Progenitor cell of endocrine pancreas (in vitro differentiated cells): ENCODE measurements at places on chromosomes 2 and 18. TPM values are rescaled to one million over a fixed set of nuclear protein-coding genes. Genes with fewer than 3 reads are reported as not detected.

DNA sequence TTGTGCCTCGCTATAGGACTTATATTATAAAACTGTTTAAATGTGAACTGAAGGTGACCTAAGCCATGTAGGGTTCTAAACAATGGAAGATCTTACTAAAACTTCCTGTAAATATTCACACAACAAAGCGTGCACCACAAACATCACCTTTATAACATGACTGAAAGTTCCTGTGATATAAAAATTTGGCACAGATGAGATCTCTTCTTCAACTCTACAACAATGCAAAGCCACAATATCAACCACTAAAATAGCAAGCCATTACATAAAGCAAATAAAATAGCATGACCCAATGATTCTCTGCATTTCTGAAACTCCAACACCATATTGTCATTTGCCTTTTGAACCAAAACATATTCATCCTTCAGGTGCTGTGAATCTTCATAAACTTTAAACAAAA is 3.5 kb downstream of the YES1 start:
- DNase-seq: no peak

MAP4K3 gene
- total RNA-seq: 60.0 and 63.6 TPM in 2 replicates

ACADL gene
- total RNA-seq: 0.38 and 0.55 TPM in 2 replicates

DNA sequence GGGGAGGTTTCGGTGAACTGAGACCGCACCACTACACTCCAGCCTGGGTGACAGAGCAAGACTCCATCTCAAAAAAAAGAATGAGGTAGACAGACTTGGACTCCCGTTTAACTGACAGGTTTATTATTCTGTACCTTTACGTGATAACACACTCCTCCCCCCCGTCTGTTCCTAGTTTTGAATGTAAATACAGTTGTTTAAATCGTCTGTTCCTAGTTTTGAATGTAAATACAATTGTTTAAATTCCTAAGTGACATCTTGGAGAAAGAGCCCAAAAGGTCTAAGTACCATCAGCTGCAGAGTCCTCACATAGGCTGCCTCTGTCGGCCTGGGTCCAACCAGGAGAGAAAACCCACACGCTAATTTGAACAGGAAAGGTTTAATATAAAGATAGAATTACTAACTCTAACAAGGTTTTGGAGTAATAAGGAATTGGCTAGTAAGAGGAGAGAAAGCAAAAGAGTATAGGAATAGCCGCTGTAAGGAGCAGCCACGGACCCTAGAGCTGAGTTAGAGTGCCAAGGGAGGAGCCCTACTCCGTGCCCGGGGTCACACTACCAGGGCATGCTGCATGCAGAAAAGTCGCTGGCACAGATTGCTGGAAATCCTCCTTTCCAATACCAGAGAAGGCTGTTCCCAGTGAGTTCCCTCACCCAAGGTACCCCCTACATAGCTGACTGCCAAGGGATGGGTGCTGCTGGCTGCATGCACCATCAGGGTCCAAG is 83.5 kb upstream of the RANBP2 start:
- DNase-seq: no peak

DNA sequence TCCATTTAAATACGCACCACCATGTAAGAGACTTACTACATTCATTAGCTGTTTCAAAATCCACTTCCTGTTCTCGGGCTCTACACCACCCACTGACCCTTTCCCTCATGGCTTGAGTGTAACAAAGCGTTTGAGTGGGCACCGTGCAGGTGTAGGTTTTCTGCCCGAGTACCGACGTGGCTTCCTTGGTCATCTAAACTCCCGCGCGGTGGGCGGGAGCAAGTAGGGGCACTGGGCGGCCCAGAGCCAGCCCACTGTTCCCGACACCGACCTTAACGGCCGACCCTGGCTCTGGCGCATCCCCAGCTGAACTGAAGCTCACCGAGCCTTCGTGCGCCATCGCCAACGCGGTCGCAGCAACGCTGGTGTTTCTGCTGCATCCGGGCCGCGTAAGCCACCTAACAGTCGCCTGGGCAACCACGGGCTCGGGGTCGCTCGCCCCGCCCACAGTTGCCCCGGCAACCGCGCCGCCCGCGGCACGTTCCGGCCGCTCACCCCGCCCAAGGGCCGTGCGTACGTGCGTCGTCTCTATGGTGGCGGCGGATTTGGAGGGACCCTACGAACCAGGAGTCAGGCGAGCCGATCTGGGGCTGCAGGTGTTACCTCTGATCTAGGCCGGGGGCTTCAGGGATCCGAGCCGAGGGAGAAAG is at the start of the genes C2orf81 and WDR54:
TSS of gene C2orf81 (minus strand) at position 399 of the 650 bp plus-strand sequence. CDS start at position 340, 59 bp downstream.
TSS of gene WDR54 (plus strand) at position 510 of the 650 bp plus-strand sequence. CDS start 424 bp downstream, outside the sequence.
- DNase-seq: peak; percentile 86

DNA sequence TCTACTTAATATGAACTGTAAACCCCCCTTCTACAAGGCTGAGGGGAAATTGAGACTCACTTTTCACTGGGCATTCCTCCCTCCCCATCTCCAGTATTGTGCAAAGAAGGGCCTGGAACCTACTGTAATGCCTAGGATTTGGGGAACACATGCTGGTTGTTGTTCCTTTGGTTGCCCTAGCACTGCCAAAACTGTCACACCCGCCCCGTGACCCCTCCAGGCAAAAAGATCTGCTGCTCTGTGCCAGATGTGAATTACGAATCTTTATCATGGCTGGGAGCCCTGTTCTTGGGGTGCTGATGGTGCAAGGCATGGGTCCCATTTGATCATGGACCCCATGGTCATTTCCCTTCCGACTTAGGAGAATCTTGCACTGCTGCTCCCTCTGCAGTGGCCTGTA is 95.4 kb downstream of the CABLES1 start:
- no peak for DNase-seq

DNA sequence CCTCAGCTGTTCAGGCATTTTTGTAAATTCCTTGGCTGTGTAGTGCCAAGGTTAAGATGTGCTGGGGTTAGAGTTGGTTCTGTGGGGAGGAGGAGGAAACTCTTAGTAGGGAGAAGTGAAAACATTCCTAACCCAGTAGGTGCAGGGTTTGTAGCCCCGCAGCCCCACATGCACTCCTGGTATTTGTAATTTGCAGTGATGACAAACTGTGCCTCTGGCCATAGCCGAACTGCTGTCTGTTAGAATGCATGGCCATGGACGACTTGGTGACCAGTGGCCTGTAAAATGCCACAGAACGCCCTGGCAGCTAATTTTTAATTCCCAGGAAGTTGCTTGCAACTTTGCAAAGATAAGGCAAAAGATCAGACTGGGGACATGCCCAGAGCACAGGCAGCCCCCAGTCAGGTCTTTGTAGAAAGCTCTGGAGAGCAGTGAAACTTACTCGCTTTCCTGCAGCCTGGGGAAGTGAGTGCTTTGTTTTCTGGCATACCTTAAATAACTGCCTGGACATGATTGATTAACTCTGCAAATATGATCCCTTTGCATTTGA is 38.4 kb downstream of the LYPD6B start:
- DNase-seq: no peak

PRSS56 gene
- not detected in 2 replicates for total RNA-seq

PCARE gene
- not detected in 2 replicates for total RNA-seq

DNA sequence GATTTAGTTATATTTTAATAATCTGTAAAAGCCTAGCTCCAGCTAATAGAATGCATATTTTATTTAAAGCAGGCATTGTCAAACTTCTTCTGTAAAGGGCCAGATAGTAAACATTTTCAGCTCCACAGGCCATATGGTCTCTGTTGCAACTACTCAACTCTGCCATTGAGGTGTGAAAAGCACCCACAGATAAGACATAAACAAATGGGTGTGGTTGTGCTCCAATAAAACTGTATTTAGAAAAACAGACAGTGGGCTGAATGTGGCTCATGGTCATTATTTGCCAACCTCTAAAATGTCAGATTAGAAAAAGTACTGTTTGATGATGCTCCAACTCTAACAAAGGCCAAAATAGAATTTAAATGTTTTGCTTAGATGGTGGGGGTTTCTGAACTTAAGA is 519.9 kb downstream of the RNF144A start:
- no peak for DNase-seq

- no peak for DNase-seq
Observed at GRCh38 chr2:177391822-177392372, 676 bp upstream of the AGPS start.

- DNase-seq: no peak
Observed at GRCh38 chr18:58527952-58528287, 101.0 kb downstream of the ALPK2 start.

DNA sequence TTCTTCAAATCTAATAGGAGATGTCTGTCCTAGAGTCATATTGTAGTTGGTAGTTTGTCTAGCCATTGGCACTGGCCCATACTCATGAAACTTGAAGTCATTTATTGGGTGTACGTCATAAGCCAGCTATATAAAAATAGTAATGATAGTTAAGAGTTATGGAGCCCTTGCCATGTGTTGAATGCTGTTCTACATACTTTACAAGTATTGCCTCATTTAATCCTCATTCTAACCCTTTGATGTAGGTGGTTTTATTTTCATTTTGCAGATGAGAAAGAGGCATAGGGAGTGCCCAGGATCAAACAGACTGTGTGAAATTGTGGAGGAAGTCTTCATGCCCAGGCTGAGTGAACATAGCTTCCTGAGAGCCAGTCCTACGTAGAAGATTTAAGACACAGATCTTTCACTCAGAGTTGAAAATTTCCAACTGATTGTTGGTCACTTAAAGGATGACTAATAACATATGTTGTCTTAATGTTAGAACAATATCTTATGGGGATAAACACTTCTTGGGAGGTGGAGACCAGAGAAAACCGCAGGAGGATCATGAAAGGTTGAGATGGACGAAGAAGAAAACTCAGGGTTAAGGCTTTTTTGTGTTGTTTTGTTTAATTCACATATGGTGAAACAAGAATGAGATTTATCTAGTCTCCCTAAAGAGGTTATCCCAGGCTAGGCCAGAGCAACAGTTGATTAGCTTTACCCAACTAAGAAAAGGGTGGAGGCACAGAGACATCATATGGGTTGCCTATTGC is 156.0 kb downstream of the CERS6 start:
- no peak for DNase-seq

ACVR1C gene
- total RNA-seq: 2.4 TPM in 2 replicates

DNA sequence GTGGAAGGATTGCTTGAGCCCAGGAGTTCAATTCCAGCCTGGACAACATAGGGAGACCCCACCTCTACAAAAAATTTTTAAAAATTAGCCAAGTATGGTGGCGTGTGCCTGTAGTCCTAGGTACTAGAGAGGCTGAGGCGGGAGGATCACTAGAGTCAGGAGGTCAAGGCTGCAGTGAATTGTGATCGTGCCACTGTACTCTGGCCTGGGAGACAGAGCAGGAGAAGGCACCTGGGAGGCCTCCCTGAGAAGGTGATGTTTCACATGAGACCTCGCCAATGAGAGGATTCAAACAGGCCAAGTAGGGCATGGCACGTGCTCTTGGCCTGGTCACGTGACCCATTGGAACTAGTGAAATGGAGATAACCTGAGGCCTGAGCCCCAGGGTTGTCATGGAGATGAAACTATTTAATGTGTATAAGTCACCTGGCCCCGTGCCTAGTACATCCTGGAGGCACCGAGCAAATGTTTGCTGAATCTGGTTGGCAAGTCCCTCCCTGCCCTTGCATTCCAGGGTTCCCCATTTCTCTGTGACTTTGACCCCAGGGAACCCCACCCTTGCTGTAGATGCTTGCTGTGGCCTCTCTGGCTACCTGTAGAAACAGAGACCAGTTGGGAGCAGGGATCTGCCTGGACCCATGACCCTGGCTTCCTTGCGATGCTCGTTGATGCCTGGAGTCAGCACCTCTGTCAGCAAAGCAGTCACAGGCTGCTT is 26.1 kb upstream of the ROCK2 start:
- DNase-seq: no peak

GRCh38 chr2:20501974-20502373 is 55.1 kb downstream of the RHOB start:
- DNase-seq: no peak

- no peak for DNase-seq
Observed at GRCh38 chr2:223943561-223944008, 1.6 kb downstream of the WDFY1 start.

SAP130 gene
- total RNA-seq: 43.5 and 45.3 TPM in 2 replicates

QPCT gene
- 2.7 TPM in 2 replicates for total RNA-seq

CFAP65 gene
- 0.65 and 0.67 TPM in 2 replicates for total RNA-seq

DNAH6 gene
- 4.8 and 5.5 TPM in 2 replicates for total RNA-seq
